SK-N-SH (cell line): ENCODE measurements at places on chromosomes 6 and 20. TPM values are rescaled to one million over a fixed set of nuclear protein-coding genes. Genes with fewer than 3 reads are reported as not detected.

EPPIN gene
- polyA plus RNA-seq, result not detected in 2 replicates

TFAP2A gene
- polyA plus RNA-seq, result 0.02 and 0.07 TPM in 2 replicates

SLC13A3 gene
- polyA plus RNA-seq, result 0.10 and 0.21 TPM in 2 replicates

C20orf141 gene
- polyA plus RNA-seq, result 1.1 and 1.2 TPM in 2 replicates

DNA sequence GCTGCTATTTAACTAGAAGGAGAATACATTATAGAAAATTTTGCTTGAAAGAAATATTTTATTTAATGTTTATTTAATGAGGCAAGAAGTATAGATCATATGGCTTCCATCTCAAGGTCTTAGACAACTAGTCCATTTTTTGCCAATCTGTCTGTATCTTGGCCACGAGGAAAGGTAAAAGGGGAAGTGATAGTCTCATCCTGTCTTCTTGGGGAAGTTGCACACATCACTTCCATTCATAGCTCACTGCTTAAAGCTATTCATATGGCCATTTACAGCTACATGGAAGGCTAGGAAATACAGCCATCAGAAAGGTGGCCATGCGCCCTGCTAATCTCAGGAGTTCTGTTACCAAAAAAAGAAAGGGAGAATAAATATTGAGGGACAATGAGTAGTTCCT is 50.8 kb downstream of the METTL24 start:
- DNase-seq, result no peak
- no peaks in the 10 kb centered on the region for H3K27me3 ChIP-seq
- no peaks in the 10 kb centered on the region for H3K36me3 ChIP-seq
- no peak overlapping the region for H3K27ac ChIP-seq
- no peak overlapping the region for H3K4me3 ChIP-seq
- no peaks in the 10 kb centered on the region for H3K4me1 ChIP-seq

GRCh38 chr20:2603816-2604505 is 48.5 kb upstream of the NOP56 start:
- peaks cover 14% of the 10 kb centered on the region for H3K4me1 ChIP-seq

- no peaks in the 10 kb centered on the region for H3K27me3 ChIP-seq
- peaks cover 46% of the 10 kb centered on the region for H3K36me3 ChIP-seq
- H3K4me1 ChIP-seq, result peaks cover 8% of the 10 kb centered on the region; the same call in 1 of the 2 replicates
Observed at GRCh38 chr6:89667872-89668556, 29.5 kb upstream of the LYRM2 start.

DNA sequence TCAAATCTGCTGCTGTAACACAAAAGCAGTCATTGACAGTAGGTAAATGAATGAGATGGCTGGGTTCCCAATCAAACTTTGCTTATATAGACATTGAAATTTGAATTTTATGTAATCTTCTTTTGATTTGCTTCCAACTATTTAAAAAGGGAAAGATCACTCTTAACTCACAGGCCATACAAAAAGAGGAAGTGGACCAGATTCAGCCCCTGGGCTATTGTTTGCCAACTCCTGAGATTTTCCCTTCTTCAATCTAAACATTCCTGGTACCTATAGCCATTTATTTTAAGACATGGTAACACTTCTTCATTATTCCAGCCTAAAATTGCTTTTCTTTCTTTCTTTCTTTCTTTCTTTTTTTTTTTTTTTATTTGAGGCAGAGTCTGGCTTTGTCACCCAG is 260.6 kb downstream of the TFAP2A start:
- no peaks in the 10 kb centered on the region for H3K4me1 ChIP-seq
- no peaks in the 10 kb centered on the region for H3K36me3 ChIP-seq
- DNase-seq, result no peak
- H3K27ac ChIP-seq, result no peak overlapping the region
- H3K4me3 ChIP-seq, result no peak overlapping the region
- peaks cover 3% of the 10 kb centered on the region; the same call in 1 of the 2 replicates for H3K27me3 ChIP-seq

DNA sequence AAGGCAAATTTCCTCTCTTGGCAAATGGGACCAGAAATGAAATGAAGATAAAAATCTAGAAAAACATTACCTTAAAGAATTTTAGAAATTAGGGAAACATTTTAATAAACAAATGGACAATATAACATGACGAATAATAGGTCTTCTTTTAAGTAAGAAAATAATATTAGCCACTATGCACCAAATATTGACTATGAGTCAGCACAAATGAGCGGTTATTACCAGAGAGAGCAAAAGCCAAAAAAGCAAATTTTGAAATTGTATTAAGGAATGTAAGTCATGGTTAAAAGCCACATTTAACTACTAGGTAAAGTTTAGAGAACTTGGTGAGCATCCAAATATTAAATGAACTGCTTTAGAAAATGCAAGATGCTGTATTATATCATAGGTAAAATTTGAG is 376.6 kb upstream of the JAG1 start:
- H3K4me1 ChIP-seq, result no peaks in the 10 kb centered on the region
- H3K36me3 ChIP-seq, result no peaks in the 10 kb centered on the region
- no peaks in the 10 kb centered on the region for H3K27me3 ChIP-seq
- H3K27ac ChIP-seq, result no peak overlapping the region
- no peak overlapping the region for H3K4me3 ChIP-seq

DNA sequence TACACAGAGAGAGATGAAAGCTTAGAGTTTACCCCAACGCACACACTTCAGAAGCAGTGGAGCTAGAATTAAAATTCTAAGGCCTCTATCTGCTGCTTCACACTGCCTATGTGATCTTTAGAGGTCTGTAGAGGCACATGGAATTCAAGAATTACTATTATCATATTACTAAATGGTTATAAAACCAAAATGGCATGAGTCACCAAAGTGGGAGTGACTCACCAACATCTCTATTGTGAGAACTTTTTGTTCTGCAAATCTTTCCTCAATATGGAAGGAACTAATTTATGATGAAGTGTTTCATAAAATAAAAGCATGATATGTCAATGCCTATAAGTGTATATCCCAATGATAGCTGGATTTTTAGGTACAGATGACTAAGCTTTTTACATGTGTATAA is 28.5 kb upstream of the TMEM244 start:
- no peaks in the 10 kb centered on the region for H3K36me3 ChIP-seq
- H3K4me1 ChIP-seq, result peaks cover 31% of the 10 kb centered on the region; the same call in 1 of the 2 replicates
- peak overlapping the region; percentile 98 for H3K27ac ChIP-seq
- H3K27me3 ChIP-seq, result no peaks in the 10 kb centered on the region
- no peak overlapping the region for H3K4me3 ChIP-seq

DNA sequence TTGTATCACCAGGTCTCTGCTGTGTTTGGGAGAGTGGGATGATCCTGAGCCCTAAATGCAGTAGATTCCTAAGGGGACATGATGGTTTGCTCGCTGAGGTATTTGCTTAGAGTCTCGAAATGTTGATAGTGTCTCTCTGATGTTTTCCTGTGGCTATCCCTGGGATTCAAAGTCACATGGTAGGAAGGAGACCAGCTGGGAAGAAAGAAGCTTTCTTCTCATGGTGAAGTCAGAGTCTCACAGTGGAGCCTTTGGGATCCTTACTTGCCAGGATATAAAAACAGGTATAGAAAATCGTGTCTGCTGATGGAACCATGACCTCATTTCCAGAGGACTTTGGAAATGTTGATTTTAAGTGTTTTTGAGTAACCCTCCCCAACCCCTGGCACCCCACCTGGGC is 259.3 kb upstream of the SUPT3H start:
- DNase-seq, result no peak
- no peak overlapping the region for H3K4me3 ChIP-seq
- H3K27me3 ChIP-seq, result no peaks in the 10 kb centered on the region

DNA sequence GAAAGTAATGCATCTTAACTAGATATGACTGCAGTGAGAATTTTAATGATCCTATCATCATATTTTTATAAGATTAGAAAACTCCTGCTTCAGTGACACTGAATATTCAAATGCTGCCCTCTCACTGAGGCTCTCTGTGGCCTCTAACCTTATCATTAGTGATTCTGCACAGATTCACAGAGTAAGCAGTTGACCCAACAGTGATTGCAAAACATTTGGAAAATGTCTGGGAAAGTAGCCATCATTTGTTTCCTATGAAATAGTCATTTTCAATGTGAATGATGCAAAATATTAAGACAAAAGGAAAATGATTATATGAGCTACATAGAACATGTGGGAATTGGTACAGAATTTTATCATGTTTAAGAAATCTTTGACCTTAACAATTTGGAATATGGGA is 210.3 kb downstream of the TBX18 start:
- H3K27ac ChIP-seq, result no peak overlapping the region; the same call in 1 of the 2 replicates
- no peak overlapping the region for H3K4me3 ChIP-seq

GRCh38 chr6:56036916-56037600 is 161.7 kb upstream of the BMP5 start:
- H3K4me1 ChIP-seq, result no peaks in the 10 kb centered on the region
- no peak overlapping the region for H3K4me3 ChIP-seq
- no peaks in the 10 kb centered on the region for H3K36me3 ChIP-seq
- H3K27me3 ChIP-seq, result no peaks in the 10 kb centered on the region
- no peak overlapping the region for H3K27ac ChIP-seq
